NCI-H226 (cell line): ENCODE measurements at places on chromosomes 7 and 10.

DNA sequence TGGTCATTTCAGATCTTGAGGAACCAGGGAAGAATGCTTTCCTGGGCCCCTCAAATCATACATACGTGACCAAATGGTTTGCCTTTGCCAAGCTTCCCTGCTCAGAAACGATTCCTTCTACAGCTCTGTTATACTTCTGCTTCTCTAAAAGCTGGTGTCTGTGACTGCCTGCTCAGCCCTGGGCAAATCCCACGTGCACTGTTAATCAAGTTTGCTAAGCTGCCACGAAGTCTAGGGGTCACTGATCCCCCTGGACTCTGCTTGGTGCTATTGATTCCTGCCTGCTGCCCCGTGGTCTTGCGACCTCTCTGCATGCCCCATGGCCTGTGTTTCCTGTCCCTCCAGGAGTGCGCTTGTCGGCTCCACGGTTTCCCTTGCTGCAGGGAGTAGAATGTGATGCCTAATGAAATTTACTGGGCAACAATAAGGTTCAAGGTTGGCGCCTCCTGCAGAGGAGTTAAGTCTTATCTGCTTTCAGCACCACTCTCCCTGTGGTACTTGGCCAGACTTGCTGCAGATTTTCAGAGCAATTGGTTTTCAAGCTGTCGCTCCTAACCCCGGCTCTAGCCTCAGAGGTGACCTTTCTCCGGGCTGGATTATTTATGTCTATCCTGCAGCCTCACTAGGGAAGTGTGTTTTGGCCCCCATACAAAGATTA, 201.6 kb upstream of the FZD8 start:
- no peak for DNase-seq

DNA sequence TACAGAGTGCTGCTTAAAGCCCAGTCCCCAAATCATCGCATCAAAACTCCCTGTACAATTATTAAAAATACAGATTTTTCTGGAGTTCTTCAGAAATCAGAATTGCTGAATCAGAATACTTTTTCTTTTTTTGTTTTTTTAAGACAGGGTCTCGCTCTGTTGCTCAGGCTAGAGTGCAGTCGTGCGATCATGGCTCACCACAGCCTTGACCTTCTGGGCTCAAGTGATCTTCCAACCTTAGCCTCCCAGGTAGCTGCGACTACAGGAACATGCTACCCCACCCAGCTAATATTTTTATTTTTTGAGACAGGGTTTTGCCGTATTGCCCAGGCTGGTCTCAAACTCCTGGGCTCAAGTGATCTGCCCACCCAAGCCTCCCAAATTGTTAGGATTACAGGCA, 3.9 kb downstream of the BBIP1 start:
- DNase-seq, result no peak

DNA sequence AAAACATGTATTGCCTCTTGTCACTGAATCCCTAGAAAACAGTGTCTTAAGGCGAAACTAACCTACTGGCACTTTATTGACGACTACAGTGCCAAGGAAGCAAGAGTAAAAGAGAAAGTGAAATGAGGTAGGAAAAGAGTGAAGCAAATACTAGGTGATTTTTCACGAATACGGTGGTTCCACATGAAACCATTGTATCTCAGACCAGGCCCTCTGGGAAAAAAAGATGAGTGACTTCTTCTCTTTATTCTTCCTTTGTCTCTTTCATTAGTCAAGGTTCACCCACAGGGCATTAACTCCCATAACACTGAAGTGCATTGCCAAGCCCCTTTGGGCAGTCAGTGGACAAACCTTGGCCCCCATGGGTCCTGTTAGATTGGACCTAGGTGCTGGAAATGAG, 16.2 kb upstream of the MACC1 start:
- no peak for DNase-seq

GRCh38 chr7:106166651-106167342, 54.7 kb upstream of the SYPL1 start:
- DNase-seq, result peak; percentile 30

GRCh38 chr10:23067939-23068775, 27.2 kb upstream of the MSRB2 start:
- DNase-seq, result peak; percentile 60

DNA sequence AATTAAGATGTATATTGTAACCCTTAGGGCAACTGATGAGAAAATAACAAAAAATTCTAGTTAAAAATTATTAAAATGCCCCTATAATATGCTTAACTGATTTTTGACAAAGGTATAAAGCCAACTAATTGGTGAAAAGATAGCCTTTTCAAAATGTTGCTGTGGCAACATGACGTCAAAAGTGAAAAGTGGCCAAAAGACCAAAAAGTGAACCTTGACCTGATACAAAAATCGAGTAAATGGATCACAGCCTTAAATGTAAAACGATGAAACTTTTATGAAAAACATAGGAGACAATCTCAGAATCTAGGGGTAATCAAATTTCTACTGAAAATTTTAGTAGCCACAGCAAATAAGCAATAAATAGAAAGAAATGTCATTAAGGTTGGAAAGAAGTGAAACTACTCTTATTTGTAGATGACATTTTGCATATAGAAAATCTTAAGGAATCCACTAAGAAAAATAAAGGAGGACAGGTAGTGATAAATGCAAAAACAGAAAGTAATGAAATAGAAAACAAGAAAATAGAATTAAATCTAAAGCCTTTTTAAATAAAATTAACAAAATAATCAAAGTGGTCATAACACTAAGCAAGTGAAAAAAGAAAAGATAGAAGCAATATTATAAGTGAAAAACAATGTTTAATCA, 285.6 kb downstream of the ADK start:
- DNase-seq, result no peak

GRCh38 chr10:77005871-77006270, 631.7 kb downstream of the KCNMA1 start:
- no peak for DNase-seq

DNA sequence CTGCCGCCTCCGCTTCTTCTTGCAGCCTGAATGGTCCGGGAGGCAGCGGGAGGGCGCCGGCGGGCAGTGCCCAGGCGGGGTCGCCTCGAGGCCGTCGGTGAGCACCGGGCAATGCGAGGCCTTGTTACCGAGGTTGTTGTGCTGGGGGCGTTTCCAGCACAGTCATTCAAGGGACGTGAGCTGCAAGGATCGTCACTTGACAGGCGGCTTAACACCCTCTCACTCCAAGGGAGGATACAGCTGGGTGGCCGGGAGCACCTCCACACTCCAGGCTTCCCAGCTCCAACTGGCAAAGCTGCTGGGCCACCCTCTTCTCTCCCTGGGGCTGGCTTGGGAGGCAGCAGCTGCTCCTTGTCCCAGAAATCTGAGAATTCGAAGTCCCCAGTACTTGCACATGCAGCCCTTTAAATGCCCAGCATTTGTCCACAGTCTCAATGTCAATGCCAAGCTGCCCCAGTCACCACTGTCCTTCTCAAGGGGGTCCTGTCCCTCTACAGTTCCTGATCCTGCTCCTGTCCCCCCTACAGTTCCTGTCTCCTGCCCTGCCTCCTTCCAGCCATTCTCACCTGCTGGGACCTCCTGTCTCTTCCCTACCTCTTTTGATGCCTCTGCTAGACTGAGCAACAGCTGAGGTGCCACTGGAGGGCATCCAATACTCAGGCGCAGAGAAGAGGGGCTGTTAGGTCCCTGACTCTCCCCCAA, 4.4 kb upstream of the HOXA11 start:
- no peak for DNase-seq

DNA sequence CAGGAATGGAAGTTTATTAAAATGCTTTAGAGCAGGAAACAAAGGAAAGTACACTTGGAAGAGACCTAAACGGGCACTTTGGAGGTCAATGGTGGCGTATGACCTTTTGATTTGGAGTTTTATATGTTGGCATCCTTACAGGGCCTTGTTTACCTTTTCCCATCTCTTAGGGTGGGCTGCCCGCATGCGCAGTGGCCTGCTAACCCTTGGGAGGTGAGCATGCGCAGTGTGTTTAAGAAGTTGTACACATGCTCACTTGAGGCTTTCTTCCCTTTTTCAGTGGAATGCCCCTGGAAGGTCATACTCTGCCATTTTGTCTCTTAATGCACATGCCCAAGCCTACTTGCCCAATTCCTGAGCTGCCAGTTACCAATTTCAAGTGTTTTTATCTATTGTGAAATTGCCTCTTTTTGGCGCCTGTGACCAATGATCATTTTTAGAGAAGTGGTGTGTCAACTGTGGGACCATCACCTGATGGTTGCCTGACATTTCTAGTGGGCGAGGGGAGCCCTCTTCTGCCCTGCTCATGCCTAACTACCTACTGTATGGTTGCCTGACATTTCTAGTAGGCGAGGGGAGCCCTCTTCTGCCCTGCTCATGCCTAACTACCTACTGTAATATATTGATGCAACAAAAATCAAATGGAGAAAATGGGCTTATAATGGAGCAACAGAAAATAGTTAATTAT, 138.0 kb downstream of the PPP1R9A start:
- DNase-seq, result peak; percentile 10

- no peak for DNase-seq
Measured at GRCh38 chr10:119059557-119059956, 21.1 kb downstream of the EIF3A start.

DNA sequence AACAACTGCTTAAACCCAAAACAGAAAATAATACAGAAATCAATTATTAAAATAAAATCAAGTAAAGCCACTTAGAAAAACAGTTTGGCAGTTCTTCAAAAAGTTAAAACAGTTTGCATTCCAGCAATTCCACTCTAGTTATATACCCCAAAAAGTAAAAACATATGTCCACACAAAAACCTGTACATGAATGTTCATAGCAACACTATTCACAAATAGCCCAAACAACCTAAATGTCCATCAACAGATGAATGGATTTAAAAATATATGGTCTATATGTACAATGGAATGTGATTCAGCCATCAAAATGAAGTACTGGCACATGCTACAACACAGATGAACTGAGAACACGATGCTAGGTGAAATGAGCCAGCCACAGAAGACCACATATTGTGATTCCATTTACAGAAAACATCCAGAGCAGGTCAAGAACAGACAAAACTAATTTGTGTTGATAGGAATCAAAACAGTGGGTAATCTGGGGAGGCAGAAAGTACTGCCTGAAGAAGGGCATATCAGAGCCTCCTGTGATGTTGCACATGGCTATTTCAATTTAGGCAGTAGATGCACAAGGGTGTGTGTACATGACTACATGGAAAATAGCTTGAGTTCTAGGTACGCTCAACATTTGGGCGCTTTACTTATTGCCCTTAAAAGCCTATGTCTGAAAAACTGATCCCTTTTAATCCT, 66.3 kb downstream of the CYTH3 start:
- no peak for DNase-seq

- DNase-seq, result no peak
Measured at GRCh38 chr7:6020371-6021286, 10.5 kb upstream of the ANKRD61 start.

GRCh38 chr7:38625866-38626265, 5.3 kb downstream of the AMPH start:
- no peak for DNase-seq

DNA sequence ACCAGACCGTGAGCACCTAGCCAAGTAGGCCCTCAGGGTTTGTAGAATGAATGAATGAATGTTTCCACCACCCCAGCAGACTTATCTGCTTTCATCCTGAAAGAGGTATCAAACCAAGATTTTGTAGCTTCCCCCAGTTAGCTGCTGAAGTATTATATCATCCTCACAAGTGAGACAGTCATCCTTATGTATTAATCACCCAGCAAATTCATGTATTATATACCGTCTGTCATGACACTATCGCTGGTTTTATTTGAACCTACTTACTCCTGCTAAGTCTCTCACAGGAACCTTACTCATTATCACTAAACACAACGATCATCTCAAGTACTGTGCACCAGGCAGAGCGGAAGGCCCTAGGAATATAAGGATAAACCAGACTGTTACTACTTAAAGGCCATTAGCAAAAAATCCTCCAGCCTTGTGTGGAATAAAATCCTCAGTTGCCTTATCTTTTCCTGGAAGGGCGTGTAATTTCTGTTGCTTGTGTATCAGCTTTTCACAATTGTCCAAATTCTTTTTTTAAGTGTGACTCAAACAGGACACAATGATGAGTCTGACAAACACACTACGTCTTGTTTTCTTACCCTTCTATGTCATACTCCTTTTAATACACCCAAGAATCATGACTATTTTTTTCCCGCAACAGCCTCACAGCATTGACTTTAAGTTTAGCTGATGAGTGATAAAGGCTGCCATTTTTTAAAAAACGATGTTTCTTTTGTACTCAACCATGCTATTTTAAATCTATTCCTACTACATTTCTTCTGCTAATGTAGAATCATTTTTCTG, 176.1 kb upstream of the KLF14 start:
- DNase-seq, result no peak

GRCh38 chr10:89210794-89211425, 3.8 kb upstream of the CH25H start:
- DNase-seq, result no peak

DNA sequence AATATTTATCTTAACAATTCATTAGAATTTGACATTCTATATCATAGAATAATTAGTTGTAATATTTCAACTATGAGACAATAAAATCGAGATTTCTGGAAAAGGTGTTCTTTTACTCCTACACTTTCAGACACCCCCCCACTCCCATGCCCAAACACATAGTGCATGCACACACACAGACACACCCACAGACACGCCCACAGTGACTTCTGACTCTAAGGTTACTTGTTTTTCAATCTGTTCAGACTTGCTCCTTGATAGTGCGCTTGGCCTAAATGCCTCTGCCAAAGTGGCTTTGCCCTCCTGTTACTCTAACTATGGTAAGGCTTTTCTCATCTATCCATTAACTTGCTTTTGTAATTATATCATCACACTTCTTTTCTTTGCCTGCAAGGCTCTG, 144.0 kb upstream of the PPP1R3A start:
- no peak for DNase-seq

DNA sequence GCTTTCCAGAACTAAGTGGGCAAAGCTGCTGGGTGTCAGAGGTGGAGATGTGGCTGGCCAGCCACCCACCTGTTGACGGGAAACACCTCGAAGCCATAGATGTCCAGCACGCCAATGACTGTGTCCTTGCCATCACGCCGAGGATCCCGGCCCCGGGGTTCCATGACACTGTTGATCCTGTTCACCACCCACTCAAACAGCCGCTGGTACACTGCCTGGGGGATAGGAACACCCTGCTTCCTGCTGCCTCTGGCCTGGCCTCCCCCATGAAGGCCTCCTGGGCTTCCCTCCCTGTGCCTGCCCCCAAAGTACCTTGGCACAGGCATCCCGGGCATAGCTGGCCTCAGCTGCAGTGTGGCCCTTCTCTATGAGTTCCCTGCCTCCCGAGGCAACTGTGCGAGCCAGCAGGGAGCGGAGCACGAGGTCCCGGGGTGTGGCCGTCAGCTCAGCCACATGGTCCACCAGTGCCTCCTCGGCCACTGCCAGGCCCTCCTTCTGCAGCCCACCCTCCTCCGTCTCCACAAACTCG, 8.2 kb downstream of the MYO1G start:
- no peak for DNase-seq

DNA sequence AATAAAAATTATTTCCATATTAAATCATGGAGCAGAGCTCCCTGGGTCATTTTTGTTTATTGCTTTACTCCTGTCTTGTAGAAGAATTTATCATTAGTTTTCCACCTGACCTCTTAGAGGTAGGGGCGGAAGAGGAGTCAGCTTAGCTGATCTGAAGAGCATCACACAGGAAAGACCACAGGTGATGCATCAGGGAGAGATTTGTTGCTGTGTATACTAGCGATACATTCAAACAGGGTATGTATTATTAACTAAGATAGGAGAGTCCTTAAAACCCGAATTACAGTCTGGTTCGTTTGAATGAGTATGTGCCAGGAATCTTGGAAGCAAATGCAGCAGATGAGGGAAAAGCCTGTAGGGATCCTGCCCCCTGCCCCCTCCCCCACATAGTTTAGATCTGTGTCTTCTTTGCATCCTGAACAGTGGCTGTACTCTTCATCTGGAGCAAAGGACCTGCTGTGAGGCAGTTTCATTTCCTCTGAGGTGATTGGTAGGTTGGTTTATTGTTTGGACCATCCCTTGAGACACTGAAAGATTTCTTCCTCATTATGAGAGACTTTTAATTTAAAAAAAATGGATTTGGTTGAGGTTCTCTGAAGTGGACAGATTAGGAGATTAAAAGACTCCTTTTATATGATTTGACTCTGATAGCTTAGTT, 177.0 kb downstream of the SND1 start:
- no peak for DNase-seq
